A549 treated with ZK216348 at 1 μM for 4 hours (cell line): ENCODE measurements at places on chromosomes 16 and 17. TPM values are rescaled to one million over a fixed set of nuclear protein-coding genes. Genes with fewer than 3 reads are reported as not detected.

SPN gene
- 0.08 TPM in 1 of 5 replicates, not detected in the others for total RNA-seq

PDE6G gene
- total RNA-seq = 1.1 to 3.6 TPM (median 1.8 TPM) in 5 replicates

CDT1 gene
- total RNA-seq = 16.4 to 34.7 TPM (median 30.6 TPM) in 5 replicates

HSD17B2 gene
- total RNA-seq = not detected in 5 replicates

TRAPPC1 gene
- 313 to 386 TPM (median 328 TPM) in 5 replicates for total RNA-seq

RAB26 gene
- 3.0 to 4.2 TPM (median 3.6 TPM) in 5 replicates for total RNA-seq

ZCCHC14 gene
- 5.2 to 9.6 TPM (median 9.3 TPM) in 5 replicates for total RNA-seq

PRR29 gene
- 0.66 to 1.8 TPM (median 0.68 TPM) in 5 replicates for total RNA-seq

PIK3R6 gene
- 0.07 TPM in 1 of 5 replicates, not detected in the others for total RNA-seq

FNDC8 gene
- total RNA-seq = 0.11 TPM in 1 of 5 replicates, not detected in the others

TLCD1 gene
- total RNA-seq = 31.0 to 54.2 TPM (median 46.9 TPM) in 5 replicates
